Pericardium fibroblast (primary cell): ENCODE measurements at places on chromosomes 4 and X. TPM values are rescaled to one million over a fixed set of nuclear protein-coding genes. Genes with fewer than 3 reads are reported as not detected.

The PGAM4 gene
- total RNA-seq: not detected in 2 replicates

The RAB41 gene
- total RNA-seq: not detected in 2 replicates

The FABP2 gene
- total RNA-seq: not detected in 2 replicates

The NEIL3 gene
- total RNA-seq: 1.2 and 2.0 TPM in 2 replicates

The CWH43 gene
- not detected in 2 replicates for total RNA-seq

The HPSE gene
- 3.7 and 13.0 TPM in 2 replicates for total RNA-seq

The SLC30A9 gene
- 35.2 and 41.5 TPM in 2 replicates for total RNA-seq

The FOXR2 gene
- not detected in 2 replicates for total RNA-seq

The ANAPC10 gene
- 9.9 and 27.5 TPM in 2 replicates for total RNA-seq

The RIBC1 gene
- 0.17 TPM in 1 of 2 replicates, not detected in the other for total RNA-seq

The BCLAF3 gene
- total RNA-seq: 1.6 and 1.8 TPM in 2 replicates

The GAGE2A gene
- total RNA-seq: not detected in 2 replicates

The SPATA18 gene
- total RNA-seq: 2.9 and 7.7 TPM in 2 replicates

The PLAC1 gene
- 0.43 and 0.93 TPM in 2 replicates for total RNA-seq

The LONRF3 gene
- total RNA-seq: 0.09 TPM in 1 of 2 replicates, not detected in the other

The SLC2A9 gene
- total RNA-seq: 2.6 and 4.6 TPM in 2 replicates

The MTTP gene
- total RNA-seq: under 0.01 TPM in 1 of 2 replicates, not detected in the other

The RAB9B gene
- total RNA-seq: 0.23 and 1.1 TPM in 2 replicates

The F11 gene
- total RNA-seq: not detected in 2 replicates

The SLC9B1 gene
- total RNA-seq: 0.23 and 0.26 TPM in 2 replicates

The VSIG4 gene
- not detected in 2 replicates for total RNA-seq

The ERCC6L gene
- 0.09 TPM in 1 of 2 replicates, not detected in the other for total RNA-seq
